Activated CD4-positive, alpha-beta T cell treated with anti-CD3 and anti-CD28 coated beads for 1 hour (primary cell): ENCODE measurements at places on chromosomes 1 and 21.

- no peak for DNase-seq
These were observed 60.3 kb upstream of the JUN start for GRCh38 chr1:58844176-58844575.

- no peak for DNase-seq
These were observed 4.3 kb downstream of the RHOC start for GRCh38 chr1:112702420-112703261.

DNA sequence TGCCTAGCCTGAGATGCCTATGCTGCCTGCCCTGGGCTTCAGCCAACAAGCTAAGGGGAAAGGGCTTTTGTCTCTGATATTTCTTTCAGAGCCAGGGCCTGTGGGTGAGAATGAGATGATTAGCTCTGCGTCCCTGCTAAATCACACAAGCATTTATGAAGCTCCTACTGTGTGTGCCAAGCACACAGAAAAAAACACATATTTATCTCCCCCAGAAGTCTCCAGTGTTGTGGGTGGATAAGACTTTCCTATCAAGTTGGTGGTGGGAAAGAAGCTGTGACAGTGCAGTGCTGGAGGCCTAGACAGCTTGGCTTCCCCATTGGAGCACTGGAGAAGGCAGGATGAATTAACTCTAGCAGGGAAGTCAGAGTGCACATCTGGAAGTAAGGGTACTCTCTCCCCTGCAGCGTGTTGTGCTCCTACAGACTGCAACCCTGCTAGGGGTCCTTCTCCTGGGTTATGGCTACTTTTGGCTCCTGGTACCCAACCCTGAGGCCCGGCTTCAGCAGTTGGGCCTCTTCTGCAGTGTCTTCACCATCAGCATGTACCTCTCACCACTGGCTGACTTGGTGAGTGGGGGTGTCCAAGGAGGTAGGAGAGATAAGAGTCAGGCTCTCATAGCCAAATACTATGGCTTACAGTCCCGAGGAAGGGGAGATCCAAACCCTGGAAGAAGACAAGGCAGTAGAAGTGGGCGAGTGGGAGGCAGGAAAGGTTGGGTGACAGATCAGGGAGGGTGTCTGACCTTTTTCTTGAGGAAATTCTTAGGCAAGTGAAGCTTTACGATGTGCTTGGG, 1.7 kb downstream of the SLC50A1 start:
- DNase-seq: no peak

DNA sequence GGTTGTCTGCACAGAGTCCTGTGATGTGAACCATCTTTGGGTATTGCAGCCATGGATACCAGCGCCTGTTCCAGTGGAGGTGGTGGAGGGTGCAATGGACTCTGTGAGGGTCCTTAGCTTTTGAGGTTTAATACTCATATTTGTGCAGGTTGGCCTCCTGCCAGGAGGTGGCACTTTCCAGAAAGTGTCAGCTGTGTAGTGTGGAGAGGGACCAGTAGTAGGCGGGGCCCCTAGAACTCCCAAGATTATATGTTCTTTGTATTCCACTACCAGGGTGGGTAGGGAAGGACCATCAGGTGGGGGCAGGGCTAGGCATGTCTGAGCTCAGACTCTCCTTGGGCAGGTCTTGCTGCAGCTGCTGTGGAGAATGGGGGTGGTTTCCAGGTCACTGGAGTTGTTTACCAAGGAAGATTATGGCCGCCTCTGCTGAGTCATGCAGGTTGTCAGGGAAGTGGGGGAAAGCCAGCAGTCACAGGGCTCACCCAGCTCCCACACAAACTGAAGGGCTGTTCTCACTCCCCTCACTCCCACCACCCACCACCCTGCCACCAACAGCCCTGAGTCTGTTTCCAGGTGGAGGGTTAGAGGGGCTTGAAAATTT, 31.2 kb upstream of the ZNF678 start:
- no peak for DNase-seq

DNA sequence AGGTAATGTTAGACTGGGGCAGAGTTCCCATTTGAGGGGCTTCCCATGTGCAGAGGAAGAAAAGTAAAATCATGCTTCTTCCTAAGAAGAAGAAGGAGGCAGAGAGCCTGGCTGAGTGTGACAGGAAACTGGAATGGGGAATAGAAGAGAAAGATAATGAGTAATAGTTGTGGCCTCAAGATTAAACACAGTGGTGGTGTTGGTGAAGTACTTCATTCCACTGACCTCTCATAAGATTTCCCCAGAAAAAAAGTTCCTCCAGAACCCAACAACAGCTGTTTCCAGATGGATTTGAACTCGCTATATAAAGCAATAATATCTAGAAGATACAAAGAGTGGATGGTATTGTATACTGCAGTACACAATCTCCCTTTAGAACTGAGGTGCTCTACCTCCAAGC, 13.0 kb downstream of the RGS1 start:
- DNase-seq: no peak

GRCh38 chr1:19081218-19081893, 124.9 kb upstream of the IFFO2 start:
- no peak for DNase-seq

DNA sequence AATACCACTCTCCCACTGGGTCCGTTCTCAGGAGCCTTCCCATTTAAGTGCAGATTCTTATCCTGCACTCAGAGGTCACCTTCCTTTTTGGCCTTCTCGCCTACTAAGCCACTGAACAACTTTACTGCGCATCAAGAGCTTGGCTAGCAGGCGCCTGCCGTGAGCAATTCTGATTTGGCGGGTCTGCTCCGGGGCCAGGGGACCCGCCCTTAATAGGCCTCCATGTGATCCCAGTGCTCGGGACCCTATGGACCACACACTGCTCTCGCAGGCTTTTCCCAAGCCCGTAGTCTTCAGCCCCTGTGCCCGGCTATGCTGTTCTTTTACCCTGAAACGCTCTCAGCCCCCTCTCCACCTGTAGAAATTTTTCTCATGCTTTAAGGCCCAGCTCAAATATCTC, 45.1 kb downstream of the BCL9 start:
- DNase-seq: no peak

DNA sequence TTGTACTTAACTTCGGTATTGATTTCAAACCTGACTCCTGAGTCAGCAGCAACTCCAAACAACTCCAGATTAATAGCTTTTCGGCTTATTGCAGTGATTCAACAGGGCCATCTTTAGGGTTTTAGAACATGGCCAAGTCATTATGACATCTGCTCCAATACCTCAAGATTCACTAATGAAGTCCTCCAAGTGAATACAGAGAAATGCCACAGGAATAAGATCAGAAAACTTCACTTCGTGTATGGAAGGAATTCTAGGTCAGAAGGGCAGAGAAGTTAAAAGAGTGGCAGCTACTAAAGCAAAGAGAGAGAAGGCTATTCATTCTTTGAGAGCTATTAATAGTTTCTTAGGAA, 7.6 kb upstream of the C1orf116 start:
- DNase-seq: no peak

GRCh38 chr1:22611530-22611947, 24.9 kb upstream of the C1QA start:
- DNase-seq: no peak

DNA sequence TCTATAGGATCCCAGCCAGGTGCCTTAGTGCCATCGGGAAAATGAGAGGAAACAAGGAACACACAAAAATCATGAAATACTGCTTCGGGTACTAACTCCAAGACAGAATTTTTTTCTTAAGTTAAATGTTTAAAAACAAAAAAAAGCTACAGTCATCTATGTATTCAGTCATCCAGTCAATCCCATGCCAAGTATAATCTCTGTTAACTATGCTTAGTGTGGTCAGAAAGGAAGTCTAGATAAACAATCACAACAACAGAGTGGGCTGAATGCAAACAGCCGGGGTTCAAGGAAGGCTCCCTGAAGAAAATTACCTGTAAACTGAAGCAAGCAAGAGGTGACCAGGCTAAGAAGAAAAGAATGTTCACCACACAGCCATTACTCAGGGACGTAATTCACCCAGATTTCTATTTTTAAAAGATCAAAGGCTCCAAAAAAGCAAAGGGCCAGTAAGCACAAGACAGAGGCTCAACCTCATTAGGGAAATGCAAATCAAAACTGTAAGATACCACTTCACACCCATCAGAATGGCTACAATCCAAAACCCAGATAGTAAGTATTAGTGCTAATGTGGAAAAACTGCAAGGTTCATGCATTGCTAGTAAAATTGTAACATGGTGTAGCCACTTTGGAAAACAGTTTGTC, 53.0 kb downstream of the RERE start:
- no peak for DNase-seq

DNA sequence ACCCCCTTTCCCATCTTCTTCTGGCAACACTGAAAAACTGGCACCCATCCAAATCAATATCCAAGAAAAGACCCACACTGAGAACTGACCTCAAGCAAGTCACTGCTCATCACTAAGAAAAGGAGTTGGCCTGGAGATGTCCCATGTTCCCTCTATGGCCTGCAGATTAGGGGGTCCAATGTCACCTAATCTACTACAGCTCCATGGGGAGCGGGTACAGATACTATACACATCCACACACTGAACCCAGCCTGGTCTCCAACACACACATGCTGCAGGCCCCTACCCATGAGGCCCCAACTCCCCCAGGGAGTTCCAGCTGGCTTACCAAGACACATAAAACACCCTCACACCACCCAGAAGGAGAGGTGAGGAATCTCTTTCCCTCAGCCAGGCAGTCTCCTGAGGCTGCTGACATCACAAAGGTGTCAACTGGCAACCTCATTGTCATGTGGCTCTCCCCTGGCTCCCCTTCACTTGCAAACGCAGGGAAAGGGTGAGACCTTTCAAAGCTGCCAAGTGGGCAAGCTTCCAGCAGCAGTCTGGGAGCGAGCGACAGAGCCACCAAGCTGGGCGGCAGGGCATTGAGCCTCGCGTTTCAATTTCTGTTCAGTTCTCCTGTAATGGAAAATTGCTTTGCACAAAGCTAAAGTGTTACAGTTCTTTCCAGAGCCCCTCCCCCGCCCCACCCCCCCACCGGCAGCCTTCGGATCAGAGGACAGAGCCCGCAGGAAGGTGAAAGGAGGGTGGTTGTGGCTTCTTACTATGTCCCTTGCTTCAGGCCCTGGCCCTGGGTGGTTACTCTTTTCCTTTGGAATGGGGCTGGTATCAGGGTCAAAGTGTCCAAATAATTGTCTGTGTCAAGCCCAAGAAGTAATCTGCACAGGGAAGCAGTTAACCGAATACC, at the start of gene LRRC52:
LRRC52 (plus strand) TSS at position 469 of the 907 bp plus-strand sequence; CDS start at position 766, 297 bp downstream.
- no peak for DNase-seq

- DNase-seq: no peak
These were observed 32.0 kb upstream of the CSF1 start for GRCh38 chr1:109878531-109879104.

DNA sequence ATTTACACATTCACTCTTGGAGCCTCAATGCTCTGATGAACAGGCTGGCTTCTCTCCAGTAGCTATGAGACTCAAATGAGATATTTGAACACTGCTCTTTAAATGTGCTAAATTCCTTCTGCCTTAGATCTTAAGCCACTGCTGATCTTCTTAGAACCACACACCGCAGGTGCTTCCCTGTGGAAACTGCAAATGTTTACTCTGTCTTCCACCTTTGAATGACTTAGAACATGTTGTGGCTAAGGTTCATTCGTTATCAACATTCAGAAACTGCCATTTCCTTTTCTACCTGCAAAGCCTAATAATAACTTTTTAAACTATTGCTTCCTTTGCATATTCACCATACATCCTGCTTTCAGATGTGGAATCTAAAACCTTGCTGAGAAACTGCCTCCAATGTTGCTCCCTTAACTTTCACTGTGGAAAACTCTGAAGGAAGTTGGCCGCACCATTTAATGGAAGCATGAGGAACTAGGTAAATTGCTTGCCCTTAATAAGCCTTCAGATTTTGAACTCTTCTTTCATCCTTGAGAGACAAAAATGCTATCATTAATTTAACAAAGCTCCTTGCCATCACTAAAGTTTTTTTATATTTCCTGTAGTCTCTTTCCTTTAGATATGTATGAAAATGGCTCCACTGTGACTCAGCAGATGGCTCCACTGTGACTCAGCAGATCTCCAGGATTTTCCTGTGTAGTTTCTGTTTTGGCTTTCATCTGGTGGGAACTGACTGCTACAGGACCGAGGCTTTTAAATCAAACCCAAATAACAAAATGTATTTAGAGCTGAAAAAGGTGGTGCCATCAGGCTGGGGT, 143.8 kb downstream of the TNFSF18 start:
- no peak for DNase-seq

DNA sequence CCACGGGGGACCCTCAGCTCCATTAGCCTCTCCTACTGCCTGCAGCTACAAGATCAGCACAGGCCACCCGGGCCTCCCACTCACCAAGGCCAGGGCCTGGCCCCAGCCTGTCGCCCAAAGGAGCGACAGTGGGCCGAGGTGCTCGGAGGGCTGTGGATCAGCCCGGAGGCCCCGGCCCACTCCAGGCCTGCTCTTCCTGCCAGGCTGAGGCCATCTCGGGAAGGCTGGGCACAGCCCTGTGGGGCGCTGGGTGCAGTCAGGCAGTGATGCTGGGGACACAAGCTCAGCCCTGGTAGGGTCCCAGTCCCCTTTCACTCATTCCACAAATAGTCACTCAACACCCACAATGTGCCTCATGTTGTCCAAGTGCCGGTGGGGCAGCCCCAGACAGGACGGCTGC, 58.8 kb downstream of the CASZ1 start:
- DNase-seq: no peak

DNA sequence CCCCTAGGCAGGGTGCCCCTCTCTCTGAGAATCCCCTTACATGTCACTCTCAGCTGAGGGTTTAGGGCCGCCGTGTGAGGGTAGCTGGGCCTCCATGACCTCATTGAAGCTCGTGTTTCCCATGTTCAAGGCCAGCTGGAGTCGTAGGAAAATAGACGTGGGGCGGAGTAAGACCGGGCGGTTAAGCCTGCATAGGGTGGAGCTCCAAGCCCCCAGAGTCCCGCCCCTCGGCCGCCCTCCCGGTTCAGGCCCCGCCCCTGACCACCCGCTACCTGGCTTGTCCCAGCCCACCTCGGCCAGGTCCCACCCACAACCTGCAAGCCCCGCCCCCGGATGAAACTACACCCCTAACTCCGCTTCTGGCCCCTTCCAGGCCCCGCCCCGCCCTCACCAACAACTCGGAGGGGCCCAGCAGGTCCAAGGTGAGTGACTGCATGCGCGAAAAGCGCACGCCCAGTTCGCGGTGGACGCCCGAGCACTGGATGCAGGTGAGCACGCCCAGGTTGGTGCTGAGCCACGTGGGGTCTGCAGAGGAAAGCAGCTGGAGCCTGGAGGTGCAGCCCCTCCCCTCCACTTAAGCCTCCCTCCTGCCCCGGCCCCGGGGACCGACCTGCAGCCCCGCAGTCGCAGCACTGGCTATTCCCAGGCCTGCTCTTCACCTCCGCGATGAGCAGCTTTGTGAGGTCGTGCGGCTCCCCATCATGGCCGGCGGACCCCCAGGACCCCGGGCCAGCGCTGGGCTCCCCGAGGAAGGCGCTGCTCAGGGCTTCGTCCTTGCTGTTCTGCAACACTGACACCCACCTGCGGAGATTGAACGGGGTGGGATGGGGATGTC, 12.2 kb upstream of the TCEA3 start:
- DNase-seq: no peak

- DNase-seq: no peak
These were observed 202.3 kb downstream of the DYRK1A start for GRCh38 chr21:37568916-37569315.
